ENCODE measurements at places on chromosomes 7 and 10.

DNA sequence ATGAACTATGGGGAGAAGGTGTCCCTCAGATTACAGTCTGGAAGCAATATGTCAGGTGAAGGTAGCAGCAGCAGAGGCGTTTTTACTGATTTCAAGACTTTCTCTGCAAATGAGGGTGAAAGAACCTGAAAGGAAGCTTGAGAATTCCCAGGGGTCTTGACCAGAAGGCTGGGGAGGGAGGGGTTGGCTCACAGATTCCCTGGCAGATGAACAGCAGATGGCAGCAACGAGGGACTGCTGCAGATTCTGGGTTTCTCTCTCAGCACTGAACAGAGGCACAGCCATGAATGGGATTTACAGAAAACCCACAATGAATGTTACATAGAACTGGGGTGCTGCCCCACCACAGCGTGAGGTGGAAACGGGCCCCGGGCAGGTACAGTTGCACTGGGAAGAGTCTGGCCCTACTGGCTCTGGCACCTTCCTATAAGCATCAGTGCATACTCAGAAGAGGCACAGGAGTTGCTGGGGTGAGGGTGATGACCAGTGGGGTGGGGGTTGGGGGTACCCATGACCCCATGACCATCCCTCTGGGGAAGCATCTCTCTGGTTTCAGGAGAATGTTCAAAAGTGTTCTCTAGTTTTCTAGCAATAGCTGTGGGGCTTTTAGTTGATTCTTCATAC lies 317.8 kb downstream of the SH2D4B start:
- DNase-seq = no peak

- DNase-seq = no peak
Measured at GRCh38 chr7:99313204-99313573, 12.5 kb upstream of the ARPC1A start.

DNA sequence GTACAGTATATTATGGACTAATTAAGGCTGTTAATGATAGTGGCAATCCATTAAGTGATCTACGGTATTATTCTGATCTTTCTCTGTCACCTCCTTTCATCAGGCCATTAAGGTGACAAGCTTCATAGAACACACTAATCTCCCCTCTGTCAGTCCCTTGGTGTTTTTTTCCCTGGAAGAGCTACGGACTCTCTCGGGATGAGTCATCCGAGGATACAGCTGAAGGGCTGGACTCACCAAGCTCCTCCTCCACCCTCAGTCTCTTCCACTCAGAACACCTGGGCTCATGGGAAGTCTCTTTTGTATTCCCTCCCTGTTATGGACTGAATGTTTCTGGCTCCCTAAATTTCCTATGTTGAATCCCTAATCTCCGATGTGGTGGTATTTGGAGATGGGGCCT lies 69.8 kb upstream of the PLXNA4 start:
- DNase-seq = no peak

- DNase-seq = no peak
Measured at GRCh38 chr7:19715499-19715898, 6.7 kb upstream of the POLR1F start.

GRCh38 chr10:44724415-44725174 lies 186.5 kb upstream of the TMEM72 start:
- no peak for DNase-seq

All from NCI-H187 treated with DMSO at 0.1 percent for 48 hours (cell line).